HAP-1 (cell line): ENCODE measurements at places on chromosomes 12 and 14.

GRCh38 chr12:25934456-25934855 lies 24.0 kb upstream of the RASSF8 start:
- no peak for DNase-seq

DNA sequence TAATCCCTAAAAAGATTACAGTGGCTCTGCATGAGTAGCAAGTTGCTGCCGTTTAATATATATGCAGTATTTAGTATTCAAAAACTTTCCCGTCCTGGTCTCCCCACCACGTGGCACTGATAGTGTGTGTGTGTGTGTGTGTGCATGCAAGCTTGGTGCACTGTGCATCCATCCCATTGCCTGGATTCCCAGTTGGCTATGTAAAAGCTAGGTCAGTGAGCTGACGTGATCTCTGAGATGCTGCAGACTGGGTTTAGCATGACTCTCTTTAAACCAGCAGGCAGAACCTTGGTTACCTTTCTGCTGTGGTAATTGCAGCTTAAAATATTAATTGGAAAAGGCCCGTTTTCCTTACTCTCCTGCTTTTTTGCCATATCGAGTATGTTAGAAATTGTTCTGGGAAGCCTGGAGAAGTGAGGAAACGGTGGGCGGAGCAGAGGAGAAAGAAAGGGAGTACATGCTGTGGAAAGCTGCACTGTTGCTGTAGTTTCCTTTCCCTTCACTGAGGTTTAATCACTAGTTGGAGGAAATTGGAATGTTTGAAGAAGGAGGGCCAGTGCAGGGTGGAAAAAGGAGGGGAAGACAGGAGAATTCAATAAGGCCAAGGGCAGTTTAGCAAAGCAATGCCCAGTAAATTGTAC lies 4.0 kb upstream of the CNTN1 start:
- DNase-seq = no peak

DNA sequence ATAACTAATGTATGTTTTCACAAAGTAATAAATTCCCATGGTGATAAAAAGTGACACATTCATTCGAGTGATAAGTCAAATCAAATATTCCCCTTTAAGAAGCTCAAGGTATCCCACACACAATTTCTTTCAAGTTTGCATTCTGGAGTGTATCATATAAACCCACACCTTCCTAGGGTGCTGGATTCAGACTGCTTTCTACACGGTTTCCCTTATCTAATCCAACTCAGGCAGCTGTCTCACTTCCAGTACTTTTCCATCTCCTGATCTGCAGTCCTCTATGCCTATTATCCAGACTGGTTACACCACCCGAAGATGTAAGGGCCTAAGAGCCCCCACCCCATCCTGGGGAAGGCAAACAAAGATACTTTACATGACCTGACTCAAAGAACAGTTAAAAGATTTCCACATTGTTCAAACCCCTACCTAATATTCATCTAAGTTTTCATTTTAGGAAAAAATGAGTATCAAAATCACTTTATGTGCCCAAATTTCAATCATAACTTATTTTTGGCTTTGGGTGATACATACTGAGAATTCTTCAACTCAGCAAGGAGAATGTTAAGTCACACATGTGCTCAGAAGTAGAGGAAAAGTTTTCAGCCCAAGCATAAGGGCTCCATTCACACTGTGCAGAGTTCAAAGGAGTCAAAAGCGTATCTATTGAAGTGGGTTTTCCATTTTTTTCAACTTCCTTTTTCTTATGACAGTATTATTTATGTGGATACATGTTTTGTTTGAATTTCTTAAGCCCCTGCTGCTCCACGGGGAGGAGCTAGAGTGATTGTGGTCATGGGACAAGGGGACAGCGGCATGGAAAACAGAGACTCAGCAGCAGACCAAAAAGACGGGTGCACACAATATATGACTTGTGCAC lies 41.8 kb downstream of the CORO1C start:
- peak; percentile 68 for DNase-seq

DNA sequence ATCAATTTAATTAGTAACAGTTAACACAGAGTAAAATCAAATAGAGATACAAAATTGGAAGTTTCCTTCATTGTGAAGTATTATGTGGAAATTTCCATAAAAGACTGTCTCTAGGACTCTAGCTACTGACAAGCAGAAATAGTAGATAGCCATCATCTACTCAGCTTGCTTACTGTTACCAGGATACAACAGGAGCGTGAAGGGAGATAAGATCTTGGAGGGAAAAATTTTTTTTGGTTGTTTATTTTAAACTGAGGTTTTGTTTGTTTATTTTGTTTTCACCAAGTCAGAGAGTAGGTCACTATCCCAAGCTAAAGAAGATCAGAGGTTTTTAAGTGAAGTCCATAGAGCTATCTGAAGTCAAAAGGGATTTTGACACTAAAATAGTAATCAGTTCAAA lies 861.3 kb upstream of the MGAT4C start:
- no peak for DNase-seq

- DNase-seq = peak; percentile 5
These were observed 404.9 kb downstream of the FLRT2 start for GRCh38 chr14:85934886-85935254.

- DNase-seq = peak; percentile 82
These were observed at the start of gene DNAAF2 for GRCh38 chr14:49634547-49635334. Gene DNAAF2, minus strand, starts transcription at chr14:49635244. Its CDS starts 95 bp downstream, at chr14:49635149.

DNA sequence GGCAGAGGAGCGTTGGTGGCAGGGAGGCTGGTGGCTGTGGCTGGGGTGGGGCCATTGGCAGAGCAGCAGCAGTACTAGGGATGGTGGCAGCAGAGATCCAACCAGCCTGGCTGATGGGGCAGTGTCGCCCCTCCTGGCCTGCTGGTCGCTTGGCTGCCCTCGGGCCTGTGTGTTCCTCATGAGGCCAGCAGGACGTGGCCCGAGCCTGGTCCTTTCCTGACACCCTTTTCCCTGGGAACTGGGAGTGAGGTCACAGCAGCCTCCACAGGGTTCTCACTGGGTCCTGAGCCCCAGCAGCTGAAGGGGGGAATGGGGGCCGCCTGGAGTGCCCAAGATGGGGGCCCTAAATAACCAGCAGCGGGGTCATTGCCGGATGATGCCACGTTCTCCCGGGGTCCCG lies 46.1 kb downstream of the KIF26A start:
- DNase-seq = no peak

DNA sequence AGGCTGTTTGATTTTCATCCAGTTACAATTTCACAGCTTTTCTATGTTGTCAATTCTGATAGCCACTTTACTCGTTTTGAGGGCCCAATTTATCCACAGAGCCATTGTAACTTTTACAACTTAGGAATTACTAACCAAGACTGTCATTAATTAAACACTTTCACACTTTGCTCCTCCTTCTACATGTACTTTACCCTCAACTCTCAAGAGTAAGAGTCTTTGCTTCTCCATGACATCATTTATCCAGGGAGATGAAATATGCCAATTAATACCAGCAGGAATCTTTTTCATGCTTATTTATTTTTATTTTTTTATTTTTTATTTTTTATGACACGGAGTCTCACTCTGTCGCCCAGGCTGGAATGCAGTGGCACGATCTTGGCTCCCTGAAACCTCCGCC lies 13.5 kb downstream of the SLIRP start:
- DNase-seq = no peak

DNA sequence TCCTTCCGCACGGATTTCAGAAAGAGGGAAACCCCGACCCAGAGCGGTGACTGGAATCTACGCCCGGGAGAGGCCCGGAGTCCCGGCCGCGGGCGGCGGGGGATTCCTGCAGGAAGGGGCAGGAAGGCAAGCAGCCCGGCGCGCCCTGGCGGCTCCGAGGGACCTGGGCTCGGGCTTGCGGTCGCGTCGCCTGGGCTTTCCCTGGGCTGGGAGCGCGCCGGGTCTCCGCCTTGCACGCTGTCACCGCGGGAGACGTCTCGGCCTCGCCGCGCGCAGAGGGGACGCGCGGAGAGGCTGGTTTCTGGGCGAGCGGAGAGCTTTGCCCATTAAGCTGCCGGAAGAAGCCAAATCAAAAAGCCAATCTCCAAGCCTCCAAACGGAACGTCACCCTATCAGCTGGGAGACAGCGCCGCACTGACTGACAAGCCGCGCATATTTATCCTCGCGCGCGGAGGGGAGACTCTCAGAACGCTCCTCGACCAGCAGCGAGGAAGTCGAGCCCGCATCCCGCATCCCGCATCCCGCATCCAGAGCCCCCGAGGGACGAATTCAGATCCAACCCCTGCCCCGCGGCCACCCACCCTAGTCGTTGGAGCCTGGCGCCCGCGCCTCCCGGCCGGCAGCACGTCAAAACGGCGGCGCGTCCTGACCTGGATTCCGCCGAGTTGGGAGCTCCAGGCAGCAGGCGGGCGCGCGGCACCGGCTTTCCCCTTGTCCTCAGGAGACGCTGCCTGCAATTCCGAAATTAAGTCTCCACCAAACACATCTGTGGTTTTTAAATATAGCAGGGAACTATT lies at the start of gene SLC8A3:
SLC8A3 (minus strand) TSS at position 293 of the 797 bp plus-strand sequence. CDS start 20,529 bp downstream, outside the sequence.
- peak; percentile 40 for DNase-seq

DNA sequence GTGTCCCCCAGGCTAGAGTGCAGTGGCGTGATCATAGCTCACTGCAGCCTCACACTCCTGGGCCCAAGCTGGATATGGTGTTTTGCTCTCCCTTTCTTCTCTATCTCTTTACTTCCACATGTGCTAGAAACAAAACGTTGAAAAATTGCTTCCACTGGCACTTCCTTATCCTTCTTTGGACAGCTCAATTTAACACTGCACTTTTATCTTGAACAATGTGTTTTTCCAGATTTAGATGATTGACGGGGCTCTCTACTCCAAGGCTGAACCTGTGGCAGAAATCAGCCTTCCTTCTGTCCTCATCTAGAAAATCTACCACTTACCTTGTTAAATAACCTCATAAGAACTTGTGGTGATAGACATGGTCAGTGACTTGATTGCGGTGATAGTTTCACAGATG lies 165.1 kb downstream of the DAD1 start:
- DNase-seq = no peak

- peak; percentile 42 for DNase-seq
These were observed 11.3 kb upstream of the SCFD1 start for GRCh38 chr14:30610787-30611343.

DNA sequence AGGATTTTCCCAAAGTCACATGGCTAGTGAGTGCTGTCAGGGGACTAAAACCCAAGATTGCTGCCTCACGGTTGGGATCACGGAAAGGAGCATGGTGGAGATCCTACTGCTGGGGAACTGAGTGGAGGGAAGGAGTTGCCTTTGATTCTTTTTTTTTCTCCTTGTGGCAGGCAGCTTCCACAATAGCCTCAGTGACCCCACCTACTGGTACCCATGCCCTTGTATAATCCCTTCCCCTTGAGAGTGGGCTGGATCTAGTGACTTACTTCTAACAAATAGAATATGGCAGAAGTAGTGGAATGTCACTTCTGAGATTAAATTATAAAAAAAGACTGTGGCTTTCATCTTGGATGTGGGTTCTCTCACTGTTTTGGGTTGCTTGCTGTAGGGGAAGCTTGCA lies 135.7 kb downstream of the DICER1 start:
- DNase-seq = no peak

DNA sequence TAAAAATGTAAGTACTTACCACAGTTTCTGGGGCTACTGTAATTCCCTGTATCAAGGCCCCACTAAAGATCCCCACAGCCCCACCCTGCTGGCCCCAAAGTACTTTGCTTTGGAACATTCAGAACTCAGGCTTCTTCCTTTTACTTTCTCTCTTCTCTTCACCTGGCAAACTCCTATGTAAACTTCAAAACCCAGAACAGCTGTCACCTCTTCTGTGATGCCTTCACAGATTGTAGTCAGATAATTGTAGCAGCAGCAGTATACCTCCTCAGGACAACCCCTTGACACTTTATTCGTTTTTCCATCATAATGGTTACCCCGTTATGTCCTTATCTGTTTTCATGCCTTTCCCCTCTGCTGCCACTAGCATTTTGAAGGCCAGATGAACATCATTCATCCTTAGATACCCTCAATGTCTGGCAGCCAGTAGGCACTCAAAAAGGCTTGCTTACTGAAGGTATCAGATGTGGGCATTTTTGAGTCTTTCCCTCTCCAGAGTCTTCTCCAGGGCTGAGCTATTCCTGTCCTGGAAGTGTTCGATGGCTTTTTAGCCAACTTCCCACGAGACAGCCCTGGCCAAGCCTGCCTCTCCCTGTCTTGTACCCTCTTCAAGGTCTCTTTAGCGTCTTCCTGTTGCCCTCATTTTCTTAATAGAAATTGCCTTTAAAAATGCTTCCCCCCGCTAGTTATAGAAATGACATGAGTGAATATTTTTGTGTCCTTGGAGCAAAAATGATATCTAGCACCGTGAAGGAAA lies 7.4 kb downstream of the PLBD2 start:
- no peak for DNase-seq

GRCh38 chr12:51908876-51909592 lies 1.7 kb downstream of the ACVRL1 start:
- no peak for DNase-seq

DNA sequence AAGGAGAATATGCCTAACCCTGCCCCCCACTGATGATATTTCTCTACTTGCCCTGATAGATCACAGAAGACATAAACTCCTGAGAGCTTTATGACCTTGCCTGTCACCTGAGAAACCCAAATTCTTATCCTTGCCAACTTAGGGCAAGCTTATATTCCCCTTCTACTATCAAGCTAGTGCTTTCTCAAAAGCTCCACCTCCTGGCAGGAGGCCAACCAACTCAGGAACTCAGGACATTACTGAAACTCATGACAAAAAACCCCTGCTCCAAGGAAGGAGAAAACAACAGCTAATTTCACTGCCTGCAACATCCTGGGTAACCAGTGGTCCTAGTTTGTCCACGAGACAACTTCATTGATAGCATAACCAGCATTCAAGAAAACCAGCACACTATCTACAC lies 60.9 kb upstream of the FSCB start:
- DNase-seq = no peak

DNA sequence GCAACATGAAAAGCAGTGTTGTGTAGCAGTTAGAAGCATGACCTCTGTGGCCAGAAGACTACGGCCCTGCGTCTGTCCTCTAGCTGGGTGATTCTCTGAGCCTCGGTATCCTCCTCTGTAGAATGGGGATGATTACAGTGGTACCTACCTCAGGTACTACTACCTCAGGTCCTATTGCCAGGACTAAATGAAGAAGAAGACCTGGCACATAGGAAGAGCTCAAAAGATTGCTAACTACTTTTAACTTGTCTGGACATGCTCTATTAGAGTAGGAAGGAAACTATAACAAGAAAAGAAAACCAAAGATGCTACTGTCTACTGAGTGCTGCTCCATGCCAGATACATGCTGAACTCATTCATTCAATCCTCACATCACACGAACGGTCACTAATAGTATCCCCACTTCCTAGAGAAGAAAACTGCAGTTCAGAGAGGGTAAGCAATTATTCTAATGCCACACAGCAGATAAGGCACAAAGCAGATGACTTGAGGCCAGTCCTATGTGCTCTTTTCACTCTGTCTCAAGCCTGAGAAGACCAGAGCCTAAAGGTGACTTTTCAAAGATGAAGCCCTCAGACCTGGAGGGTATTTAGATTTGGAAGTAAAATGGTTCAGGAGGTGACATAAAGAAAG lies 108.1 kb upstream of the HIF1A start:
- DNase-seq = no peak

GRCh38 chr12:3540387-3540990 lies 49.5 kb downstream of the PRMT8 start:
- no peak for DNase-seq
